NCI-H2029 (cell line): ENCODE measurements at places on chromosomes 5 and 9.

GRCh38 chr5:7871653-7872052 lies 2.7 kb downstream of the MTRR start:
- no peak for DNase-seq

- no peak for DNase-seq
Measured at GRCh38 chr5:1007221-1007680, 1.4 kb upstream of the NKD2 start.

- DNase-seq: no peak
Measured at GRCh38 chr9:83996126-83996525, 15.5 kb downstream of the RMI1 start.

- no peak for DNase-seq
Measured at GRCh38 chr9:4301971-4302427, 2.1 kb upstream of the GLIS3 start.

GRCh38 chr9:13140843-13141592 lies 138.5 kb downstream of the MPDZ start:
- DNase-seq: no peak

DNA sequence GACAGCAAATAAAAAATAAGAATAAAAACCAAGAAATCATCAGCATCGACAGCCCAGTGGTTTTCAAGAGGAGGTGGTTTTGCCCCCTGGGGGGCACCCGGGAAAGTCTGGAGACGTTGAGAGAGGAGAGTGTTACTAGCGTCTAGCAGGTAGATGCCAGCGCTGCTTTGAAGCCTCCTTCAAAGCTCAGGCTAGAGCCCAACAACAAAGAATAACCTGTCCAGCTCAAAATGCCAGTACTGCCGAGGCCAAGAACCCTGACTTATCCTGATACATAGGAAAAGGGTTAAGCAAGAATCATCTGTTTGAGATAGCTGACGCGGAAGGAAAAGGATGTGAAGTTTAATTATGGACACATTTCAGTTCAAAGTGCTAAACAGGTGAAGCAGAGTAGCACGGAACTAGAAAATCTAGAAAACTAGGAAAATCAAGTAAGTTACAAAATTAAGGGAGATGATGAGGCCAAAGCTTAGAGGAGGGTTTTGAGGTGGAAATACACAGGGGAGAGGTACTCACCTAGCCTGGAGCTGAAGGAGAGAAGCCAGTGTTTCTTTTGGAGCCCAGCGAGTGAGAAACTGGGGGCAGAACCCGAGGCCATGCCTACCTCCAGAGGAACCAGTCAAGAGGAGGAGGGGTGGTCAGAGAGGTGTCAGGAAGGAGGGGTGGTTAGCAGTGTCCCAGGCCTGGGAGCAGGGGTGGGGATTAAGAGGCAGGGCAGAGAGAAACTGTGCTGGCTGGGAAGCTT lies 121.0 kb upstream of the RETREG1 start:
- DNase-seq: no peak

- no peak for DNase-seq
Measured at GRCh38 chr9:79221084-79221483, 350.7 kb upstream of the TLE4 start.

GRCh38 chr9:107540164-107540561 lies 50.6 kb upstream of the KLF4 start:
- DNase-seq: peak; percentile 17

GRCh38 chr5:20368571-20369517 lies 380.8 kb upstream of the CDH18 start:
- DNase-seq: no peak

- no peak for DNase-seq
Measured at GRCh38 chr5:139125991-139126390, 72.2 kb downstream of the SIL1 start.

- no peak for DNase-seq
Measured at GRCh38 chr5:128587275-128587674, 49.2 kb upstream of the FBN2 start.

DNA sequence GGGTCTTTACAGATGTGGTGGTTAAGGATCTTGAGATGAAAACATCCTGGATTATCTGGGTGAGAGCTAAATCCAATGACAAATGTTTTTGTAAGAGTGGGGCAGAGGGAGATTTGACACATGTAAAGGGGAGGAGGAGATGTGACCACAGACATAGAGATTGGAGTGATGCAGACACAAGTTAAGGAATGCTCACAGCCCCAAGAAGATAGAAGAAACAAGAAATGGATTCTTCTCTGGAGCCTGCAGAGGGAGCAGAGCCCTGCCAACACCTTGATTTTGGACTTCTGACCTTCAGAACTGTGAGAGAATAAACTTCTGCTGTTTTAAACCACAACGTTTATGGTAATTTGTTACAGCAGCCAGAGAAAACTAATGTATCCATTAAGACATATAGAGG lies 21.7 kb downstream of the ITGA2 start:
- no peak for DNase-seq

DNA sequence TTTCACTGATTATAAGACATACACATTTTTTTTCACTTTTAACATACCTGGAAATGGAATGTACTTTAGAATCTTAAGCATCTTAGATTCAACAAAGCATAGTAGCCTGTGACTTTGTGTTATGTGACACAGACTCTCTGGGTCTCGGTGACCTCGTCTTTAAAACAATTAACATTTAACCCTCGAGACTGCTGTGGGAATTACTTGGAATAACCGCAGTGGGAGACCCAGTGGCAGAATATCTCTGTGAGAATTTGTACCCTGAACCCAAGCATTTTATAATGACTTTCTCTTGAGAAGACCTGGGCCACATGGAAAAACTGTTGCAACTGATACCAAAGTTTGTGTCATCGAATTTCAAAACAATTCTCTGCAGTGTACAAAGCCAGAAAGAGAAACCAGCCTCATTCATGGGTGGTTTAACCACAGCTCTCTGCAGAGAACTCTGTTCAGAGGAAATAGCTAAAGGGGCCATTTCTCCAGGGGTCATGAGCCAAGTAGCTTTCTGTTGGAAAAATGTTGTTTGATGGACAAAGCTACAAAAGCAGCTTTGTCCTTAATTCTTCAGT lies 10.0 kb upstream of the RETREG1 start:
- no peak for DNase-seq

- no peak for DNase-seq
Measured at GRCh38 chr5:1735320-1735970, 64.2 kb downstream of the MRPL36 start.

GRCh38 chr9:122498883-122499288 lies 11.7 kb upstream of the OR1J2 start:
- DNase-seq: peak; percentile 55

- DNase-seq: no peak
Measured at GRCh38 chr9:83012168-83012921, 50.6 kb downstream of the RASEF start.

- DNase-seq: no peak
Measured at GRCh38 chr5:124160265-124160664, 586.2 kb downstream of the ZNF608 start.

DNA sequence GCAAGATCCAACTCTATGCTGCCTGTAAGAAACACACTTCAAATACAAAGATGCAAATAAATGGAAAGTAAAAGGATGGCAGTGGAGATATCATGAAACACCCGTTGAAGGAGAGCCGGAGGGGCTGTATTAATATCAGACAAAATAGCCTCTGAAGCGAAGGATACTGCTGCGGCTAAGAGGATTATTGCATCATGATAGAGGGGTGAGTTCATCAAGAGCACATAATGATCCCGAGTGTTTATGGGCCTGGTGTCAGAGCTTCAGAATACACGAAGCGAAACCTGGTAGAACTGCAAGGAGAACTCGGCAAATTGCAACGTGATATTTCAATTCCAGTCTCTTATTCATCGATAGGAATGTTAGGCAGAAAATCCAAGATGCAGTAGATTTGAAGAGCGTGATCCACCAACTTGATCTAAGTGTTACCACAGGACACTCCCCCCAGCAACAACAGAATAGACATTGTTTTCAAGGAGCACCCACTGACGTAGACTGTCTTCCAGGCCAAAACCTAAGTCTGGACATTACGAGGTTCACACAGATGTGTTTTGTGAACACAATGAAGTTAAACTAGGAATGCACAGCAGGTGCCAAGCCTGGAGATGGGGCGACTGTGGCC lies 27.7 kb upstream of the QSOX2 start:
- DNase-seq: no peak

DNA sequence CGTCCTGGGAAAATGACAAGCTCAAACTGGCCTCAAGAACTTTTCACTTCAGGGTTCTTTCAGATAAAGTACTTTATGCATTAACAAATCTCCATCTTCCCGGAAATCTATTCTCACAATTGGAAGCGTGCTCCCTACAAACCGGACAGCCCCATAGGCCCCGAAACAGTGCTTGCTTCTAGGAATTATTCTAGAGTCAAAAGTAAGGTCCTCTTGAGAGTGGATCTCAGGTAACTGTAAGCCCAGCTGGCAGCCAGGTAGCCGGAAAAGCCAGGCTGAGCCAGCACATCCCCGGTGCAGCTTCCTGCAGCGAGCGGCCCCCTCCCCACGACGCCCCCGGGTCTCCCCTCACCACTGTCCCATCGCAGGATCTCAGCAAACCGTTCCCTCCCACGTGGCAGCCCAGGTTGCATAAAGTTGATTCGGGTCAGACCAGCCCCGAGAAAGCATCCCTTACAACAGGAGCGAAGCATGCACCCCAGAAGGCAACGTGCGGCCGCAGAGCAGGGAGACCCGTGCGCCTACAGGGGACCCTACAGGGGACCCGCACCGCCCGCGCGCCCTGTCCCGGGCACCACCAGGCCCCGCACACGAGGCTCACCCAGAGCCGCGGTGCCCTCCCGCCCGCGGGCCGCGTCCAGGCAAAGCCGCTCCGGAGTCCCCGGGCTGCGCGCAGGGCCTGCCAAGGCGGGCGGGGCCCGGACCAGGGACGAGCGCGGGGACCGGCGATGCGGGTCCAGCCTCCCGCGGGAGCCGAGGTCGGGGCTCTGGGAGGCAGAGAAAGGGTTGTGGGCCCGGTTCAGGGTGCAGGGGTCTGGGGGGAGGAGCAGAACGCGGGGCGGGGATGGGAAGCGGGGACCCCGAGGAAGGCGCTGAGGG lies 920 bp downstream of the LPCAT1 start:
- DNase-seq: no peak

DNA sequence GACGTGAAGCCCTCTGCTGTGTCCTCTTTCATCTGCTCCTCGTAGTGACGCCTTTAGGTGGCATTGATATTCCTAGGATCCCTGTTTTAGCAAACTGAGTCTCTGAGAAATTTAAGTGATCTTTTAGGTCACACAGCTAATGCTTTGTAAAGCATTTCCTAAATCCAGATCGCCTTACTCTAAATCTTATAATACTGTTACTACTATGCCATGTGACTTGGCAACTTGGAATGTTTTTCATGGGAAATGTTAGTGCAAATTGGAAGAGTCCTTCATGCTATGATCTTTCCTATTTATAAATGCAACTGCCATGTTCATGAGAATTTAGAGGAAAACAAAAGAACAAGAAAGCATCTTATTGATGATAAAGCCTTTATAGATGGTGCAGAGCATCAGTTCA lies 212.2 kb downstream of the TRIO start:
- no peak for DNase-seq

DNA sequence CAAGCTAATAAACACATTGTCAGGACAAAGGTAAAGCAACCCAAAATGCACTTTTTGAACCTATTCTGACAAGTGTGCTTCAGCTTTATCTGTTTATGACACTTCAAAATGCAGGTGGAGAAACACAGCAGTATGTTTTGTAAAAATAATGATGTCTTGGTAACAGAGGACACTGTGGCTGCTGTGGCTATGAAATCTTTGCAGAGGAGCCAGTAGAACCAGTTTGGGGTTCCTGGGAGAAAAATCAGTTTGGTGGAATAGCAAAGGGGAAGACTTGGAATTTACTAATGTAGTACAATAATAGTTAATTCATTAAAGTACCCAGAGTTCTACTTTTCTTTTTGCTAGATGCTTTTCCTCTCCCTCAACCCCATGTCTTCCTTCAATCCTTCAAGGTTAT lies 40.6 kb downstream of the SIL1 start:
- peak; percentile 36 for DNase-seq

- DNase-seq: no peak
Measured at GRCh38 chr5:108529381-108529780, 147.5 kb upstream of the FBXL17 start.

GRCh38 chr5:172853355-172853975 lies 19.4 kb downstream of the ERGIC1 start:
- DNase-seq: no peak

- no peak for DNase-seq
Measured at GRCh38 chr5:65828022-65828896, 98.1 kb upstream of the ERBIN start.

GRCh38 chr5:96990102-96990501 lies 54.2 kb downstream of the LNPEP start:
- DNase-seq: no peak

- DNase-seq: no peak
Measured at GRCh38 chr9:127567730-127568617, 44.1 kb upstream of the STXBP1 start.

GRCh38 chr5:138829341-138829740 lies 45.8 kb downstream of the LRRTM2 start:
- DNase-seq: no peak
